ENCODE measurements at places on chromosomes 1 and 21. TPM values are rescaled to one million over a fixed set of nuclear protein-coding genes. Genes with fewer than 3 reads are reported as not detected.

The SYTL1 gene
- total RNA-seq = 0.18 TPM

DNA sequence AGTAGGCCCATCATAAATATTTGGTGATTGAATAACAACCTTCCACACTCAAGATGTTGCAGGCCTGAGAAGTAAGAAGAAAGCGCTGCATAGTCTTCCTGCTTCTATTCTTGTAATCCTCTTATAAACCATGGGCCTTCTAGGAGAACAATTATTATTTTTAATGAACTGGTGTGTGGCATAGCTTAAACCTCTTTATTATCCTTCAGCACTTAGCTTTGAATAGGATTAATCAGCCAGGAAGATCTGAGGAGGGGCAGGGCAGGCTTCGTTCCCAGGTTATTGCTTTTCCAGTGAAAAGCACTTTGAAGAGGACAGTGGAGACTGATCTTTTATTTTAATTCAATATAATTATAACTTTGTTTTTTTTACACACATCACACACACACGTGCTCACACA, 42.3 kb downstream of the KIF26B start:
- H3K4me1 ChIP-seq = peaks cover 35% of the 10 kb centered on the region
- DNase-seq = no peak
- no peaks in the 10 kb centered on the region for H3K27me3 ChIP-seq
- peak overlapping the region; percentile 47 for H3K27ac ChIP-seq

DNA sequence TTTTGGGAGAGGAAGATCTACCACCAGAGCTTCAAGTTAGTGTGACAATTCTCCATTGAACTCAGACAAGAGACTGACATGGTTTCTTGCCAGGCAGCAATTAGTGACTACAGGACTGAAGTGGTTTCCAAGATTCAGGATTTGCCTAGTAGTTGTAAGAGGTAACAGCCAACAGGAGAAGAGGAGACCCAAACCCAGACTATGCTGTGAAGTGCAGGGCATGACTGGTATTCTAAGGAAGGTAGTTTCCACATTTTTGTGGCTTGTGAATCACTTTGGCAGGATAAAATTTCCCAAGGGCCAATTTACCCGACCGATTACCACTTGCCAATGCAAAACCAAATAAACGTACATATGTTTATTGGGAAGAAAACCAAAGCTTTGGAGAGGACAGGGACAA, 14.7 kb upstream of the RAP1A start:
- H3K4me3 ChIP-seq = no peak overlapping the region
- DNase-seq = peak; percentile 70
- peaks cover 2% of the 10 kb centered on the region for H3K27me3 ChIP-seq
- no peaks in the 10 kb centered on the region for H3K36me3 ChIP-seq
- H3K27ac ChIP-seq = peak overlapping the region; percentile 33

The MX2 gene
- total RNA-seq = 0.11 TPM

GRCh38 chr1:145786271-145786670, 37.6 kb downstream of the RNF115 start:
- peaks cover 35% of the 10 kb centered on the region for H3K36me3 ChIP-seq
- H3K4me3 ChIP-seq = no peak overlapping the region
- DNase-seq = no peak
- H3K27ac ChIP-seq = no peak overlapping the region

DNA sequence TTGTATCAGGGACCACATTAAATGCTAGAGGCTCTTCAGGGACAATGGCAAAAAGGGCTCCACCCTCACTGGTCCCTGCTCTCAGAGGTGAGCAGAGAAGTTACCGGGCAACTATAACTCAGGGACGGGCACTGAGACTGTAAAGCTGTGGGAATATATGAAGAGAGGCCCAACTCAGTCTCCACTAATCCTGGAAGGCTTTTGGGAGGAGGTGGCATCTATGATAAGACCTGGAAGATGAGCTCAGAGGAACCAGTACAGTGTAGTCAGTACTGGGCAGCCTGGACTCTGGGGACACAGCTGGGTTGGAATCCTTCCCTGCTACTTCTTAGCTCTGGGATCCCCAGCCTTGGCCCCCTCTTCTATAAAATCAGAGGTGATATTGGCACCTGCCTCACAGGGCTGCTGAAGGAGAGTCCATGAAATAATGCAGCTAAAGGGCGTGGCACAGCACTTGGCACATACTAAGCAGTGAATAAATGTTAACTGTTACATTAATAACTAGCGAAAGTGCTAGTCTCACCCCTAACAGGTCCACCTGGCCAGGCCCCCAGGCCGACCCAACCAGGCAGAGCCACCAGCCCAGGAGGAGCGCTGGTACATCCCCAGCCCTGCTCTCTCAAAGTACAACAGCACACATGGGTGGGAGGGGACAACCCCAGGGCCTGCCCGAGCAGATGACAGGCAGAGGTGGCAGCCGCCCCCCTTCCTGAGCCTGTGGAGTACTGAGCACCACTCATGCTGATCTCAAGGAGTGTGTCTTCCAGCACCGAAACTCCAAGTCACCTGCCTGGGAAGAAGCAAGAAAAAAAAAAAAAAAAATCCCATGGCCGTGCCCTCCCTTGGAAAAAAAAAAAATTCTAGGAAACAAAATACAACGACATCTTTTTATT, 62.7 kb downstream of the CASZ1 start:
- H3K36me3 ChIP-seq = no peaks in the 10 kb centered on the region
- DNase-seq = no peak
- peaks cover 25% of the 10 kb centered on the region for H3K27me3 ChIP-seq
- no peaks in the 10 kb centered on the region for H3K4me1 ChIP-seq
- no peak overlapping the region for H3K27ac ChIP-seq
- no peak overlapping the region for H3K4me3 ChIP-seq

DNA sequence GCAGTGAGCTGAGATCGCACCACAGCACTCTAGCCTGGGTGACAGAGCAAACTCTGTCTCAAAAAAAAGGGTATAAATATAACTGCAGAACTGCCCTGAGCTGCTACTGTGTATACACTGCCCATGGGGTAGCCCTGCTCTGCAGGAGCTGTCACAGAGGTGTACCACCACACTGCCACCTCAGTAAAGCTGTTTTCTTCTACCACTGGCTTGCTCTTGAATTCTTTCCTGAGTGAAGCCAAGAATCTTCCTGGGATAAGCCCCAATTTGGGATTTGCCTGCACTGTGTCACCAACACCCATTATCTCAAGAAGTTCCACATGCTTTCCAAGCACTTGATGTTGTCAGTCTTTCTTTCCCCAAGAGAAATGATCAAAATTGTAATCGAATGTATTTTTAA, 30.6 kb upstream of the SLC6A9 start:
- H3K4me3 ChIP-seq = no peak overlapping the region
- no peaks in the 10 kb centered on the region for H3K27me3 ChIP-seq
- H3K27ac ChIP-seq = no peak overlapping the region
- H3K4me1 ChIP-seq = peaks cover 10% of the 10 kb centered on the region
- H3K36me3 ChIP-seq = no peaks in the 10 kb centered on the region

- no peak overlapping the region for H3K4me3 ChIP-seq
- no peaks in the 10 kb centered on the region for H3K36me3 ChIP-seq
- no peaks in the 10 kb centered on the region for H3K27me3 ChIP-seq
- DNase-seq = no peak
- no peak overlapping the region for H3K27ac ChIP-seq
These were observed 335.6 kb upstream of the PBX1 start for GRCh38 chr1:164223378-164223777.

The SELENON gene
- total RNA-seq = 50.9 TPM

The S1PR1 gene
- 9.8 TPM for total RNA-seq

GRCh38 chr1:6106321-6106731, 60.6 kb downstream of the KCNAB2 start:
- no peaks in the 10 kb centered on the region for H3K4me1 ChIP-seq
- H3K27ac ChIP-seq = no peak overlapping the region
- H3K36me3 ChIP-seq = no peaks in the 10 kb centered on the region

- H3K4me1 ChIP-seq = no peaks in the 10 kb centered on the region
- DNase-seq = no peak
- no peak overlapping the region for H3K4me3 ChIP-seq
- no peak overlapping the region for H3K27ac ChIP-seq
- no peaks in the 10 kb centered on the region for H3K27me3 ChIP-seq
- H3K36me3 ChIP-seq = no peaks in the 10 kb centered on the region
These were observed 233.2 kb upstream of the NR5A2 start for GRCh38 chr1:199794105-199794863.

GRCh38 chr1:54486907-54487306, 61.1 kb upstream of the ACOT11 start:
- DNase-seq = no peak
- no peaks in the 10 kb centered on the region for H3K36me3 ChIP-seq
- peak overlapping the region; percentile 86 for H3K4me3 ChIP-seq
- peaks cover 5% of the 10 kb centered on the region for H3K27me3 ChIP-seq

DNA sequence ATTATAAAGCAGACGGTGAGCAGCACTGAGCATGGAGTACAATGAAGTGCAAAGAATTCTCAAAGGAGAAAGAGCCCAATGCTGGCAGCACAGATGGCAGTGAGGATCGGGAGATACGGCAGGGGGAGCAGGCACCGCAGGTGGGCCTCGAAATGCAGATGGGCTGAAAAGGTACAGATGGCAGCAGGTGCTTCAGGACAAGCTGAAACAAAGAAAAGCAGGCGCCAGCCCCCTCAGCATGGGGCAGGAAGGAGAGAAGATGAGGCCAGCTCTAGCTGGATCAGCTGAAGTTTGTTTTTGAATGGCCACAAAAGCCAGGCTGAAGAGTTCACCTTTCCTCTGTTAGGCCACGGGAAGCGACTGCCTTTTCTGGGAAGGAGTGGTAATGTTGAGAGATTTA, 7.7 kb downstream of the CFAP298 start:
- DNase-seq = no peak
- H3K27ac ChIP-seq = no peak overlapping the region
- peaks cover 21% of the 10 kb centered on the region for H3K36me3 ChIP-seq
- H3K4me1 ChIP-seq = no peaks in the 10 kb centered on the region
- no peak overlapping the region for H3K4me3 ChIP-seq

- no peak overlapping the region for H3K27ac ChIP-seq
- H3K4me1 ChIP-seq = no peaks in the 10 kb centered on the region
- peaks cover 13% of the 10 kb centered on the region for H3K27me3 ChIP-seq
- no peak for DNase-seq
- H3K4me3 ChIP-seq = no peak overlapping the region
These were observed 12.9 kb upstream of the DMAP1 start for GRCh38 chr1:44200336-44200735.

GRCh38 chr1:155191904-155192303, 15.8 kb downstream of the THBS3 start:
- no peak for DNase-seq
- H3K36me3 ChIP-seq = peaks cover 11% of the 10 kb centered on the region
- H3K4me1 ChIP-seq = peaks cover 36% of the 10 kb centered on the region
- H3K27me3 ChIP-seq = peaks cover 12% of the 10 kb centered on the region
- H3K4me3 ChIP-seq = no peak overlapping the region

DNA sequence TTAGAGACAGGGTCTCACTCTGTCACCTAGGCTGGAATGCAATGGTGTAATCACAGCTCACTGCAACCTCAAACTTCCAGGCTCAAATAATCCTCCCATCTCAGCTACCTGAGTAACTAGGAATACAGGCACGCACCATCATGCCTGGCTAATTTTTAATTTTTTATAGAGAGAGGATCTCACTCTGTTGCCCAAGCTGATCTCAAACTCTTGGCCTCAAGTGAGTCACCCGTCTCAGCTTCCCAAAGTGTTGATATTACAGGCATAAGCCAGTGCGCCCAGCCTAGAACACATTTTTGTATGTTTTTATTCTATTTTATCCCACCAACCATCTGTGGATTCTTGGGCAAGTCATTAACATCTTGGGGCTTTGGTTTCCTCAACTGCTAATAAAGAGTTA, 100.5 kb downstream of the AK5 start:
- H3K27me3 ChIP-seq = no peaks in the 10 kb centered on the region
- no peak for DNase-seq
- H3K4me3 ChIP-seq = no peak overlapping the region
- peaks cover 49% of the 10 kb centered on the region for H3K4me1 ChIP-seq
- peaks cover 13% of the 10 kb centered on the region for H3K36me3 ChIP-seq

- H3K36me3 ChIP-seq = no peaks in the 10 kb centered on the region
- H3K4me3 ChIP-seq = no peak overlapping the region
- DNase-seq = no peak
These were observed 18.7 kb upstream of the SLAMF6 start for GRCh38 chr1:160541622-160542302.

- no peak for DNase-seq
- H3K27ac ChIP-seq = peak overlapping the region; percentile 89
- no peaks in the 10 kb centered on the region for H3K36me3 ChIP-seq
- no peak overlapping the region for H3K4me3 ChIP-seq
- peaks cover 24% of the 10 kb centered on the region for H3K4me1 ChIP-seq
These were observed 382.1 kb upstream of the B3GALT2 start for GRCh38 chr1:193568512-193568911.

GRCh38 chr1:165875171-165875570, 47.8 kb downstream of the UCK2 start:
- peaks cover 37% of the 10 kb centered on the region for H3K36me3 ChIP-seq
- H3K27ac ChIP-seq = no peak overlapping the region
- H3K27me3 ChIP-seq = no peaks in the 10 kb centered on the region

GRCh38 chr21:39012326-39013230, 170.7 kb downstream of the PSMG1 start:
- no peaks in the 10 kb centered on the region for H3K4me1 ChIP-seq
- H3K27ac ChIP-seq = no peak overlapping the region
- H3K4me3 ChIP-seq = no peak overlapping the region
- no peak for DNase-seq
- H3K27me3 ChIP-seq = no peaks in the 10 kb centered on the region

GRCh38 chr1:53025034-53025768, 36.8 kb upstream of the PODN start:
- H3K4me3 ChIP-seq = no peak overlapping the region
- no peak overlapping the region for H3K27ac ChIP-seq
- no peaks in the 10 kb centered on the region for H3K36me3 ChIP-seq

GRCh38 chr1:198263186-198263585, 106.4 kb downstream of the NEK7 start:
- peak overlapping the region; percentile 46 for H3K27ac ChIP-seq
- no peak for DNase-seq
- H3K4me1 ChIP-seq = peaks cover 68% of the 10 kb centered on the region
- H3K27me3 ChIP-seq = peaks cover 1% of the 10 kb centered on the region
- H3K36me3 ChIP-seq = peaks cover 46% of the 10 kb centered on the region

The GNAT2 gene
- total RNA-seq = not detected

The PROX1 gene
- total RNA-seq = 0.14 TPM

The FAM72C gene
- total RNA-seq = 2.9 TPM

GRCh38 chr1:1435106-1435903, at the start of gene VWA1:
VWA1 (plus strand) TSS chr1:1435690; CDS start chr1:1435749, 59 bp downstream.
- peaks cover 4% of the 10 kb centered on the region for H3K27me3 ChIP-seq
- H3K4me1 ChIP-seq = no peaks in the 10 kb centered on the region
- no peak for DNase-seq

The TEKT2 gene
- total RNA-seq = not detected

The DIRAS3 gene
- total RNA-seq = 2.2 TPM

DNA sequence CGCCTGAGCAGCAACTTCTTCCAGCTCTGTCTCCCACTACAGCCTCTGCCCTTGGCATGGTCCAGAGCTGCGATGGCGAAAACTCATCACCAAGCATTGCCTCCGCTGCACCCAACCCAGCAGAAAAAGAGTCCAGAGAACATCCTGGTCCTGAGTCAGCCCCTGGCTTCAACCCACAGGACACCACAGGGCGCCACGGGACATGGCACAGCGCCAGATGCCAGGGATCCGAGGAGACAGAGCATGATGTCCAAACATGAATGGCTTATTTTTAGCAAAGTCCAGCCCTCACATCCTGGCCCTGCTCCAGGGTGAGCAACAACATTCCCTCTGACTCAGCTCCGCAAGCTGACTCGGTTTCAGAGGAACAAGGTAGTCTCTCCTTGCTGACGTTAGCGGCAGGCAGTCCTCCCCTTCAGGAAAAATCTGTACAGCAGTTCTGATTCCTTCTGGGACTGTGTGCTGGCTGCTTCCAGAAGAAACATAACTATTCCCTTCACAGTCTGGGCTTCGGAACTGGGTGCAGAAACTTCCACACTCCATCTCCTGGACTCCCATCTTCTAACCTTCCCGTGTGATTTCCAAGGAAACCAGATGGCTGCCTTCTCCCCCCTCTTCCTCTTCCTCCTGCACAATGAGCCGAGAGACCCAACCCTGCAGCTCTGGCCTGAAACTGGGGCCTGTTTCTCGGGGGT, 131.3 kb downstream of the TOMM20 start:
- no peaks in the 10 kb centered on the region for H3K27me3 ChIP-seq
- peak overlapping the region; percentile 93 for H3K27ac ChIP-seq
- H3K4me1 ChIP-seq = peaks cover 27% of the 10 kb centered on the region
- no peaks in the 10 kb centered on the region for H3K36me3 ChIP-seq
- H3K4me3 ChIP-seq = peak overlapping the region; percentile 78
